GM23338 (cell line): ENCODE measurements at places on chromosomes 4 and X. TPM values are rescaled to one million over a fixed set of nuclear protein-coding genes. Genes with fewer than 3 reads are reported as not detected.
A peak's percentile ranks its signal among the peaks of the same experiment; 100 is the strongest.

GRCh38 chr4:7684294-7684693, 249.6 kb upstream of the PSAPL1 start:
- H3K27me3 ChIP-seq: no peaks in the 10 kb centered on the region
- no peak overlapping the region for H3K4me3 ChIP-seq
- no peak for DNase-seq
- H3K36me3 ChIP-seq: no peaks in the 10 kb centered on the region
- H3K27ac ChIP-seq: no peak overlapping the region

GRCh38 chr4:146927695-146928094, 18.0 kb downstream of the TTC29 start:
- H3K27me3 ChIP-seq: no peaks in the 10 kb centered on the region
- no peaks in the 10 kb centered on the region for H3K36me3 ChIP-seq
- no peak overlapping the region for H3K4me3 ChIP-seq
- H3K27ac ChIP-seq: no peak overlapping the region
- no peak for DNase-seq

GRCh38 chr4:131339137-131339536, 1810.0 kb upstream of the PCDH10 start:
- H3K36me3 ChIP-seq: no peaks in the 10 kb centered on the region
- H3K4me3 ChIP-seq: no peak overlapping the region
- DNase-seq: no peak
- no peaks in the 10 kb centered on the region for H3K4me1 ChIP-seq

- H3K27ac ChIP-seq: no peak overlapping the region
- H3K4me3 ChIP-seq: no peak overlapping the region
- H3K27me3 ChIP-seq: no peaks in the 10 kb centered on the region
- no peak for DNase-seq
- H3K36me3 ChIP-seq: no peaks in the 10 kb centered on the region
Observed at GRCh38 chr4:26751004-26751403, 109.6 kb upstream of the STIM2 start.

- H3K27me3 ChIP-seq: peaks cover 24% of the 10 kb centered on the region
- H3K27ac ChIP-seq: no peak overlapping the region
- DNase-seq: peak; percentile 50
- H3K36me3 ChIP-seq: no peaks in the 10 kb centered on the region
Observed at GRCh38 chr4:81470456-81471297, 1.0 kb downstream of the RASGEF1B start.

GRCh38 chr4:127660284-127660885, 27.6 kb downstream of the INTU start:
- DNase-seq: no peak
- no peaks in the 10 kb centered on the region for H3K27me3 ChIP-seq
- 0 out of 2 replicates have a peak, but pooled peaks cover 2% of the 10 kb centered on the region for H3K4me1 ChIP-seq
- H3K36me3 ChIP-seq: peaks cover 5% of the 10 kb centered on the region; the same call in 1 of the 2 replicates
- no peak overlapping the region for H3K4me3 ChIP-seq
- no peak overlapping the region for H3K27ac ChIP-seq

GRCh38 chr4:102169345-102169744, 175.9 kb downstream of the SLC39A8 start:
- H3K4me1 ChIP-seq: no peaks in the 10 kb centered on the region
- no peaks in the 10 kb centered on the region for H3K27me3 ChIP-seq
- no peak overlapping the region for H3K27ac ChIP-seq
- no peaks in the 10 kb centered on the region for H3K36me3 ChIP-seq

GRCh38 chr4:74152836-74153235, 5.1 kb upstream of the MTHFD2L start:
- DNase-seq: no peak
- H3K4me3 ChIP-seq: no peak overlapping the region
- peaks cover 7% of the 10 kb centered on the region for H3K4me1 ChIP-seq
- H3K27me3 ChIP-seq: no peaks in the 10 kb centered on the region
- H3K27ac ChIP-seq: no peak overlapping the region

GRCh38 chrX:40470830-40471429, 109.8 kb upstream of the ATP6AP2 start:
- H3K4me1 ChIP-seq: peaks cover 12% of the 10 kb centered on the region; the same call in 1 of the 2 replicates
- H3K27ac ChIP-seq: no peak overlapping the region
- no peak overlapping the region for H3K4me3 ChIP-seq
- H3K36me3 ChIP-seq: no peaks in the 10 kb centered on the region
- no peaks in the 10 kb centered on the region for H3K27me3 ChIP-seq
- peak; percentile 47 for DNase-seq

DNA sequence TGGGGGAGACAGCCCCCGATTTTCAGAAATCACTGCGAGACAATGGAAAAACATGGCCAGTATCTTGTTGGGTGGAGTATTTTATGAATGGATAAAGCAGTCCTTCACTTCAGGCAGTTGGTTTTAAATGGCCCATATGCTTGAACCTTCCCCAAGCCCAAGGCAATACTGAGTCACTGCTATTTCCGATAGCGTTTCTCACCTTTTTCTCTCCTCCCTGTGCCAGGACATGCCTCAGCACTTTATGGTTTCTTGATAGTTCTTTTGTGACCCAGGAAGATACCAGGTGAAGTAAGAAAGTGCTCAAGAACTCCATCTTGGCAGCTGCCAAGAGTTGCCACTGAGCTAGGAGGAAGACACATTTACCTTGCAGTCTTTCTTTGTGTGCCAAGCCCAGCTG, 26.8 kb upstream of the ESX1 start:
- no peaks in the 10 kb centered on the region for H3K27me3 ChIP-seq
- no peak overlapping the region for H3K27ac ChIP-seq
- 0 out of 2 replicates have a peak, but pooled peaks cover under 1% of the 10 kb centered on the region for H3K4me1 ChIP-seq
- no peak overlapping the region for H3K4me3 ChIP-seq
- DNase-seq: no peak

DNA sequence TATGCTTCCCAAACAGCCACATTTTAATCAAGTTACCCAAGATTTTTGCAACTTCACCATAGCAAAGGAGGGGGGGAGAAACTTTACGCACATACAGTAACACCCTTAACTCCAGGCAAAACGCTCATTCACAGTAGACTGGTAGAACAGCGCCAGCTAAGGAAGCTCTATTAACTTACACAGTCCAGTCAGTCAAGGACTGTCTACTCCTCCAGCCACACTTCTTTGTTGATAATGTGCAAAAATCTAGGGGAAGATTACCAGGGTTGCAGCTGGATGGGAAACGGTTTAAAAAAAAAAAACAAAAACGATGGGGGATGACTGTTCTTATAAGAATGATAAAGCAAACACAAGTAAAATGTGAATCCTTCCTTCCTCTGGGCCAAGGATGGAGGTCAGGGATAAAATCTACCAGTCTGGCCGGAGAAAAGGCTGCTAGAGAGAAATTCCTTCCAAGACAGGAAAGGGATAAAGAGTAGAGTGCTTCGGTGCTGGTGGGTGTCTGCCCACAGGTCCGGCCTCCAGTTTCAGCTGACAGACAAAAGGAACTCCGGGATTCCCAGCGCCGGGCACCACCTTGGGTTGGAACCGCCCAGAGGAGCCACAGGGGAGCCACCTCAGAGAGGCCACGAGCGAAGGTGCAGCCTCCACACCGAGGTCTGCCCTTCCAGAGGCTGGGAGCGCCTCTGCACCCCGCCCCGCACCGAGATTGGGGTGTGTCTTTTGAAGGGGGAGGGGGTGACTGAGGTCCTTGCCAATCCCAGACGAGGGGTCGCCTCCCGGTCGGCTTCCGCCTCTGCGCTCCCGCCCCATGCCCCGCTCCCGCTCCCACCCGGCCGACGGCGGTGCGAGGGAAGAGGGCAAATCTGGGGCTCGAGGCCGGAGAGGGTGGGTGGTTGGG, 811 bp downstream of the ANKRD50 start:
- H3K36me3 ChIP-seq: no peaks in the 10 kb centered on the region
- no peaks in the 10 kb centered on the region for H3K27me3 ChIP-seq
- DNase-seq: peak; percentile 86
- peak overlapping the region; percentile 81 for H3K27ac ChIP-seq
- peaks cover 38% of the 10 kb centered on the region for H3K4me1 ChIP-seq
- H3K4me3 ChIP-seq: peak overlapping the region; percentile 79

DNA sequence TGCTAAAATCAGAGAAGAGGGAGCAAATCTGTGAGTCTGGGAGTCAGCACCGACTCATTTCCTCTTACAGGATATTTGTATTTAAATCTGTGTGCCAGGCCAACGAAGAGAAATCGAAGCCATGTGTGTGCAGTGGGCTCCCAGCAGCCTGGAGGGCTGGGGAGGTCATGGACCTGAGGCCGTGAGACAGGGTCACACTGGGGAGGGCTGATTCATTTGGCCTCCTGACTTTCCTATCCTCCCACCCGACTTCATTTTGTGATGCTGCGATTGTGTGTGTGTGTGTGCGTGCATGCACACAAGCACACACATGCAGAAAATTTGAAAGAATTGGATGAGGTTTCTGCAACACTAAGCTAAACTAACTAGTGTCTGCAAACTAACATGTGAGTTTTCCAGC, 48.7 kb upstream of the STX18 start:
- H3K4me3 ChIP-seq: no peak overlapping the region
- H3K4me1 ChIP-seq: peaks cover 9% of the 10 kb centered on the region
- 0 out of 2 replicates have a peak, but pooled peaks cover 6% of the 10 kb centered on the region for H3K36me3 ChIP-seq
- H3K27me3 ChIP-seq: no peaks in the 10 kb centered on the region
- DNase-seq: no peak

DNA sequence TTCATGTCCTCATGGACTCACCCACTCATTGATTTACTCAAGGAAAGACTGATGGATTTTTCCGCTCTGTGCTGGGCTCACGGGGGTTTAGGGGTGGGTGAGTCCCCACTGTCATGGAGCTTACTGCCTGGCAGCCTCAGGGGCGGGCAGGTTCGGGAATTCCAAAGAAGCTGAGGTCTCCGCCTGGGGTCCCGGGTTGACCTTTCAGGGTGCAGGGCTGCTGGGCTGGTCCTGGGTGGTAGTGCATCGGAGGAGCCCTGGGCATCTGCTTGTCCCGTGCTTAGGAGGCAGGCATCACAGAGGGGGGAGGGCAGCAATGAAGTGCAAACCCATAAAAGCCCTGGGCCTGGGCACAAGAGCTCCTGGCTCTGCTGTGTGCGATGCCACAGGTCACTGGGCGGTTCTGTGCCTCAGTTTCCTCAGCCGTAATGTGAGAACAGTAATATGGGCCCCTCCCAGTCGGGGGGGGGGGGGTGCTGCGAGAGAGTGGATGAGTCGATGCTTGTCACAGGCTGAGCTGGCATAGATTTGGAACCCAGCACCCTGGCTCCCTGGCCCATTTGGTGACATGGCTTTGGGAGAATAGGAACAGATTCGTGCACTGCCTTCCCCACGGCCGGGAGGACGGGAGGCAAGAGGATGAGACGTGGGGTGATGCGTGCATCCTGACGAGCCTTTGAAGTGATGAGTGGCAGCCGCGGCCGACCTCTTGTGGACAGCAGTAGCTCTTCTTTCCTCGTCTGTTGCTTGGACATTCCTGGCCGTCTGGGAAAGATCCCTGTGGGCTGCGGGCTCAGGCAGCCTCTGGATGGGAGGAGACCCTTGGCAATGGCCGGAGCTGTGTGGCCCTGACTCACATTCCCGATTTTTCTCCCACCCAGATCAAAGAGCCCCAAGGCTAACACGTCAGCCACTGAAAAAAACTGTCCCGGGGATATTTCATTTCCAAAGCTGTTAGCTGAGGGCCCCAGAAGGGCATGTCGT, 42.0 kb downstream of the PSAPL1 start:
- no peaks in the 10 kb centered on the region for H3K27me3 ChIP-seq
- peak; percentile 9 for DNase-seq
- H3K27ac ChIP-seq: no peak overlapping the region

- no peak overlapping the region for H3K4me3 ChIP-seq
- H3K4me1 ChIP-seq: peaks cover 20% of the 10 kb centered on the region
- no peaks in the 10 kb centered on the region for H3K27me3 ChIP-seq
Observed at GRCh38 chr4:154277172-154277571, 214.4 kb downstream of the DCHS2 start.

DNA sequence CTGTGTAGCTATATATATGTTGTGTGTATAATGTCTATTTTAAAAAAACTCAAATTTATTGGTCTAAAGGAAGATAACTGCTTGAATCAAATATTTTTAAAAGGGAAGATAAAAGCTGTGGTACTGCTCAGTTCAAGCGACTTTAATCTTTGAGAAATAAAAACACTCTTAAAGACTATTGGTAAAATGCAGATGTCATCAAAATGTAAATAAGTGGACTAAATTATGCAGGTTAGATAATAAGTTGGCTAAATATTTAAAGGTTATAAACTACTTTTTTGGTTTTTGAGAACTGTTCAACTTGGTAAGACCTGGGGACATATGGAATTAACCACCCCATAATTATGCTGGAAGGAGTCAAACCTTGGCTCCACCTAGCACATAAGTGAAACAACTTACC, 144.7 kb upstream of the ITM2A start:
- no peaks in the 10 kb centered on the region for H3K27me3 ChIP-seq
- H3K4me1 ChIP-seq: no peaks in the 10 kb centered on the region
- H3K4me3 ChIP-seq: no peak overlapping the region
- no peak for DNase-seq

DNA sequence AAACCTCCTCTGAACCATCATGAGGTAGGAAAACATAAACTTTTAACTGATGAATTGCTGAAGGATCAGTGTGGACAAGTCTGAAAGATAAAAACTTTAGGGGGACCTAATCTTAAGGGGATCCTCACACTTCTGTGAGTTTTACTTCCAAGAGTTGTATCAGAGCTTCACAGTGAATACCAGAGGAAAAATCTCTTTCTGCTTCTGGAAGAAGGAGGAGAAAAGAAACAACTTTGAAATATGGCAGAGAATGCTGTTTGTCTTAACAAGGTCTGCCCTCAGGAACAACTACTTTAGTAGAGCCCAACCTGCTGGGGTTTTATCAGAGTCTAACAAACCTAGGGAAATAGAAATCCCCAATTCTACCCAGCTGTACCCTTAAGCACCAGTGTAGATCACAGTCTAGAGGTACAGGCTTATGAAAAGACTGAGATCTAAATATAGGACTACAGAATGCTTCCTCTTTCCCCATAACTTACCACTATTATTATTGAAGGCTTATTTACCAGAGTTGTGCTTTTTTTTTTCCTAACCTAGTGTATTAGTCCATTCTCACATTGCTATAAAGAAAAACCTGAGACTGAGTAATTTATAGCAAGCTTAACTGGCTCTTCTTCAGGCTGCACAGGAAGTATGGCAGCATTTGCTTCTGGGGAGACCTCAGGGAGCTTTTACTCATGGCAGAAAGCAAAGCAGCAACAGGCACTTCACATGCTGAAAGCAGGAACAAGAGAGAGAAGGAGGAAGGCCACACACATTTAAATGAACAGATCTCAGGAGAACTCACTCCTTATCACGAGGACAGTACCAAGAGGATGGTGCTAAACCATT, 167.9 kb downstream of the CAMK2D start:
- H3K4me3 ChIP-seq: no peak overlapping the region
- no peaks in the 10 kb centered on the region for H3K4me1 ChIP-seq
- H3K36me3 ChIP-seq: no peaks in the 10 kb centered on the region
- no peak for DNase-seq
- H3K27me3 ChIP-seq: no peaks in the 10 kb centered on the region
- no peak overlapping the region for H3K27ac ChIP-seq

The TMEM131L gene
- 32.2 and 35.0 TPM in 2 replicates for total RNA-seq

The TLR2 gene
- total RNA-seq: 1.2 and 2.1 TPM in 2 replicates

The FAM114A1 gene
- total RNA-seq: 14.5 and 20.3 TPM in 2 replicates

The CSAG2 gene
- not detected in 2 replicates for total RNA-seq

The FAAH2 gene
- total RNA-seq: 6.0 and 11.4 TPM in 2 replicates

The GPRASP3 gene
- total RNA-seq: 17.8 and 18.2 TPM in 2 replicates

The DCX gene
- 2.4 and 3.0 TPM in 2 replicates for total RNA-seq

The KLF8 gene
- total RNA-seq: 8.7 and 11.5 TPM in 2 replicates

The RAB9B gene
- total RNA-seq: 0.28 and 0.78 TPM in 2 replicates

The RPA4 gene
- 0.47 and 1.4 TPM in 2 replicates for total RNA-seq

The ANAPC4 gene
- 44.6 and 46.2 TPM in 2 replicates for total RNA-seq
